ENCODE measurements at places on chromosomes 7 and 10. TPM values are rescaled to one million over a fixed set of nuclear protein-coding genes. Genes with fewer than 3 reads are reported as not detected.

Gene GPR22
- 0.71 TPM for total RNA-seq

Gene FFAR4
- not detected for total RNA-seq

Gene KCNMA1
- total RNA-seq, result 38.5 TPM

Gene SLC25A40
- 8.7 TPM for total RNA-seq

Gene MBL2
- total RNA-seq, result not detected

Gene OR6V1
- not detected for total RNA-seq

Gene ZNF467
- 3.0 TPM for total RNA-seq

Gene CDK5
- 19.3 TPM for total RNA-seq

Gene AGMO
- total RNA-seq, result not detected

Gene NRG3
- total RNA-seq, result not detected

Gene GPR15LG
- total RNA-seq, result not detected

Gene SFRP5
- not detected for total RNA-seq

Gene PTF1A
- total RNA-seq, result not detected

Gene CLRN3
- not detected for total RNA-seq

Gene PRSS1
- not detected for total RNA-seq

Gene TMEM225B
- total RNA-seq, result not detected

Gene HDAC9
- 4.6 TPM for total RNA-seq

Gene VENTX
- not detected for total RNA-seq

Gene BTBD16
- total RNA-seq, result not detected

Gene ATAD1
- total RNA-seq, result 31.5 TPM

Gene ARHGAP22
- total RNA-seq, result 27.6 TPM
